ENCODE measurements at places on chromosomes 1 and 21.

GRCh38 chr1:161195171-161195570 is 3.7 kb downstream of the ADAMTS4 start:
- DNase-seq: no peak

- DNase-seq: peak; percentile 2
These were observed 61.7 kb downstream of the KCNT2 start for GRCh38 chr1:196546272-196547111.

DNA sequence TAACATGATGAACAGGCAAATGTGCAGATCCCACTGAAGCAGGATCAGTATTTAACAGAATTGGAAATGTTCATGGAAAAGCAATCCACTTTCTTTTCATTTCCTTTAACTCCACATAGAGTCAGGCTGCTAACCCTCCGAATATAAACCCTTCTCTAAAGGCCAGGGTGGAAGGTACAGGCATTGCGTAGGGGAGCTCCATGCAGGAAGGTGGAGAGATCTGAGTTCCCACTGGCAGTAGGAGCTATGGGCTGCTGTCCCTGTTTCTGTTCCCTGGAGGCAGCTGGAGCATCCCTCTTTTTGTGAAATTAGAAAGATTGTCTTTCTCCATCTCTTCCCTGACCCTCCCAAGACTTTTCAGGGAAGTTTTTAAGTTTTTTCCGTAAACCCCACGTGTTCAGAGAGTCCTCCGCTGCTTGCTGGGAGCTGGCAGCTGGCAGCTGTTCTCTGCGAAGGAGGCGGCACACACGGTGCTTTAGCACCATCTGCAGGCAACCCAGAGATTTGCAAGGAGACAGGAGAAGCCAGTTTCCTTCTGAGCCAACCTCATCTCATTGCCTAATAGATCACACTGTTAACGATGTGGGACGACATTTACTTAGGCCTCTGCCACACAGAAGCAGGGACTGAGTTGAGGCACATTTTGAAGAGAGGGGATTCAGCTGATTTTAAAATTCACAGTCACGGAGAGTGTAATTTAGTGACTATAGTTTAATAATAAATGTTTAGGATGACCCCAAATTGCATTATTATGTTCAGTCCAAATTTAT is 55.4 kb upstream of the HOOK1 start:
- peak; percentile 84 for DNase-seq

- DNase-seq: no peak
These were observed 6.8 kb downstream of the SRARP start for GRCh38 chr1:16010837-16011236.

DNA sequence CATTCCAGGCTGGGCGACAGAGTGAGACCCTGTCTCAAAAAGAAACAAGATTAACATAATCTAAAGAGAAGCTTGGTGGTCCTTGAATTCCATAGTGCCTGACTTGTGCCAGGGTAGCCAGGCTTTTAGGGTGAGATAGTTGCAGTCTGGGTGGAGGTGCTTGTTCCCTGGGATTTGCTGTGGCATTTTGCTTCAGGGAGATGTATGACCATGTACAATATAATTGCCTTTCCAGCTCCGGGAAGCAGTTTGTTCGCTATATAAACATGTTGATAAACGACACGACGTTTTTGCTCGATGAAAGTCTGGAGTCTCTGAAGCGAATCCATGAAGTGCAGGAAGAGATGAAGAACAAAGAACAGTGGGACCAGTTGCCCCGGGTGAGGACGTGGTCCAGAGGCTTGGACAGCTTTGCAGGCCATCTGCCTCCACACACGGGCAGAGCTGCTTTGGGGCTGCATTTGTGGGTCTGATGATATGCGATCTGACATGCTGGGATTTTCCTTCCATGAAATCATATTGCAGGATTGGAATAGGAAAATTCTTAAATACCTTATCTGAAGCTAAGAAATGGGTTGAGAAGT is 49.4 kb upstream of the KIF1B start:
- no peak for DNase-seq

- no peak for DNase-seq
These were observed 80.1 kb downstream of the CAPZB start for GRCh38 chr1:19405195-19405760.

- no peak for DNase-seq
These were observed 1.2 kb downstream of the MCOLN2 start for GRCh38 chr1:84995484-84996334.

GRCh38 chr1:9910076-9910422 is at the start of gene CTNNBIP1:
TSS of gene CTNNBIP1 (minus strand) at chr1:9910269. CDS start at chr1:9872064, 38,205 bp downstream.
- no peak for DNase-seq

- no peak for DNase-seq
These were observed 225.3 kb downstream of the SDCCAG8 start for GRCh38 chr1:243481101-243481500.

GRCh38 chr1:208100906-208101305 is 143.3 kb downstream of the PLXNA2 start:
- DNase-seq: no peak

- DNase-seq: peak; percentile 43
These were observed 67.6 kb downstream of the RASAL2 start for GRCh38 chr1:178161516-178161915.

GRCh38 chr1:5722635-5723164 is 269.5 kb downstream of the NPHP4 start:
- DNase-seq: no peak

- no peak for DNase-seq
These were observed 77.7 kb downstream of the PCNX2 start for GRCh38 chr1:233217832-233218231.

DNA sequence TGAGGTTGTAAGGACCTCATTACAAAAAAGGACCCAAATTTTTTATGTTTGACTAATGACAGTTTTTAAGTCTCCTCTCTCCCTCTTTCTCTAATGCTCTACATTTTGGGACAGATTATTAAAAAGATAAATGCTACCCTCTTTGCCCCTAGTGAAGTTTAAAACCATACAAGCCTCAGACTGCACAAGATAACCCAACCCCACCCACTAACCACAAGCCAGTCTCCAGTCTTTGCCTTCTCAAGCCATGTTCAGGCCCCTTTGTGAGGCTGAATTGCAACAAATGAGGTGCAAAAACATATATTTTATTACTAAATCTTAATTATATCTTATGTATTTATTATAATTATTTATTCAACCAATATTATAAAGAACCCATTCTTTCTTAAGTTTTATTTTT is 597.2 kb upstream of the BRINP3 start:
- no peak for DNase-seq

DNA sequence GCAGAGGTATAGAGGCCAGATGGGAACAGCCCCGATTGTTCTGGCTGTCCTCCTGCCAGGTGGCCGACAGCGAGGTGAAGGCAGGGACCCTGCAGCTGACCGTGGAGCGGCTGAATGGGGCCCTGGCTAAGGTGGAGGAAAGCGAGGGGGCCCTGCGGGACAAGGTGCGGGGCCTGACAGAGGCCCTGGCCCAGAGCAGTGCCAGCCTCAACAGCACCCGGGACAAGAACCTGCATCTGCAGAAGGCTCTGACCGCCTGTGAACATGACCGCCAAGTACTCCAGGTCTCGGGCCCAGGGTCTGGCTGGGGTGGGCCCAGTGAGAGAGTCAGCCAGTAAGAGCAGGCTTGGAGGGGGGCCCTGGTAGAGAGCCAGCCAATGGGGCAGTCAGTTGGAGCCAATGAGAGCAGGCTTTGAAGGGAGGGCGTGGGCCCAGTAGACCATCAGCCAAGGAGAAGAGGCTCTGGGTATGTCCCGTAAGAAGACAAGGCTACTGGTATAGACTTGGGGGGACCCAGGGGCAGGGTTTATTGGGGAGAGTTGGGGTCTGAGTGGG is 11.3 kb downstream of the MFAP2 start:
- no peak for DNase-seq

GRCh38 chr1:179550746-179551682 is 24.7 kb downstream of the NPHS2 start:
- peak; percentile 62 for DNase-seq

- DNase-seq: no peak
These were observed 32.2 kb downstream of the MRAP start for GRCh38 chr21:32330784-32331311.

- DNase-seq: no peak
These were observed 46.6 kb downstream of the WLS start for GRCh38 chr1:68185743-68186142.

- no peak for DNase-seq
These were observed 35.5 kb upstream of the DENND1B start for GRCh38 chr1:197810812-197811211.

GRCh38 chr1:236877661-236878060 is 82.6 kb downstream of the MTR start:
- DNase-seq: no peak

- DNase-seq: peak; percentile 17
These were observed at the start of gene KCNT2 for GRCh38 chr1:196608390-196609369. TSS of gene KCNT2 (minus strand) at chr1:196608440. CDS start at chr1:196608309, 131 bp downstream.

DNA sequence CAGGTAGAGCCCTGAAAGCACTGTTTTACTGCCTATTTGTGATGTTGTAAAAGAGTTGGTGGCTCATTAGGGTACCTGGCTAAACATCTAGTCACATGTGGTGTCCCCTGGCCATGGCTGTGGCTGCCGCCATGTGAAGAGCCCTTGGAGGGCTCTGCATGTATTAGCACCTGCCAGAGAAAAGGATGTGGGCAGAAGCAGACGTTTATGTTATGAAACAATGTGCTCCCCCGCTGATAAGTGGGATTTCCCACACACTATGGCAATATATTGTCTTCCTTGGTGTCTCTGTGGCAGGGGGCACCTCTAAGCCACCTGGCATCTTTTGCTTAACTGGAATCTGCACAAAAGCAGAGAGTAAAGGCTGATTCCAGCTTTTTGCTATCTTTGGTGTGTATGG is 9.6 kb downstream of the TENT5C start:
- DNase-seq: no peak

- DNase-seq: no peak
These were observed 21.0 kb upstream of the TMEM52 start for GRCh38 chr1:1940123-1940425.

GRCh38 chr1:37866491-37866890 is 7.1 kb upstream of the MTF1 start:
- DNase-seq: no peak

DNA sequence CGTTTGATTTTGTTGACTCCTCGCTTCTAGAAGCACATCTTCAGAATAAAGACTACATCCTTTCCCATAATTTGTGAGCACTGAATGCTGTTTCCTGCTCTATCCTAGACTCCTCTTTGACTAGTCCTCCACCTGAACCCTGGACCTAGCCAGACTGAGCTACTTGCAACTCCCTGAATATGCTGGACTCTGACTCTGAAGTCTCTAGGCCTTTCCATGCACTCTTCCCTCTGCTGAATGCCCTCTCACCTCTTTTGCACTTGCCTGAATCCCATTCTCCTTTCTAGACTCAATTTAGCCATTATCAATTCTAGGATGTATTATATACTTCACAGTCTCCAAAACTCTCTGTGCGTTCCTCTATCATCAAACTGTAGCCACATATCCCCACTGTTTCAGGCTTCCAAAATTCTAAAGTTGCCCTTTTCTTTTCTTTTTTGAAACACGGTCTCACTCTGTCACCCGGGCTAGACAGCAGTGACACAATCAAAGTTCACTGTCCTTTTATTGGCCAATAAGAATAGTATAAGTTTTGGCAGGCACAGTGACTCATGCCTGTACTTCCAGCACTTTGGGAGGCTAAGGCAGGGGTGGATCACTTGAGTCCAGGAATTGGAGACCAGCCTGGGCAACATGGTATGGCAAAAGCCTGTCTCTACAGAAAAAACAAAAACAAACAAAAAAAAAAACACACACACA is 127.0 kb downstream of the LTN1 start:
- no peak for DNase-seq

GRCh38 chr1:177174921-177175634 is 4.3 kb downstream of the BRINP2 start:
- DNase-seq: no peak

DNA sequence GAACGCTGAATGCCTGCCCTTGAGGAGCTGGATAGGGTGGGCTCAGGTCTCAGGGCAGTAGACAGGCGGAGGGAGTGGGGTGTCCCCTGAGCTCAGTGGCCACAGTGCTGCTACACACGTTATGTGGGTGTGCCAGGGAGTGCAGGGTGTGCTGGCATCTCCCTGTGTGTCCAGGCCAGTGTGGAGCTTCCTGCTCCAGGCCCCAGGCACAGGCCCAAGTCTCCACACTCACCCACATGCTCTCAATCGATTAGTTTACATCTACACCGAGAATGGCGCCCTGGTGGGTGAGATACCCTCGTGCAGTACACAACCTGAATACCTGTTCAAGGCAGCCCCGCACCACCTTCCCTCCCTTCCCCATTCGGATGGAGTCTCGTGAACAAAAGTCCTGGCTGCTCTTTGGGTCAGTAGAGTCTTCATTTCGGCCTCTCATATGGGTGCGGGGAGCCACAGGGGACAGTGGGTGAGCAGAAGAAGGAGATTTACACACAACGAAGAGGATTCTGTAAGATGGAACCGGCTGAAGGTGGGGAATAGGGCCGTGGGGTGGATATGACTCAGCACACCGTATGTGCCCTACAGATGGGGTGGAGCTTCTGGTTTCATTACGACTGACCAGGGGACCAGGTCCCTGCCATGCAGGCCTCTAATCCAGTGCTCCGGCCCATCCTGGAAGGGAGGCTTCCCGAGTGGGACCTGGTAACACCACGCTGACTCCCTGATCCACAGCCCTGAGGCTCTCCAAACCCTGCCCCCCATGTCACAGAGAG is 93.3 kb downstream of the SPSB1 start:
- no peak for DNase-seq

DNA sequence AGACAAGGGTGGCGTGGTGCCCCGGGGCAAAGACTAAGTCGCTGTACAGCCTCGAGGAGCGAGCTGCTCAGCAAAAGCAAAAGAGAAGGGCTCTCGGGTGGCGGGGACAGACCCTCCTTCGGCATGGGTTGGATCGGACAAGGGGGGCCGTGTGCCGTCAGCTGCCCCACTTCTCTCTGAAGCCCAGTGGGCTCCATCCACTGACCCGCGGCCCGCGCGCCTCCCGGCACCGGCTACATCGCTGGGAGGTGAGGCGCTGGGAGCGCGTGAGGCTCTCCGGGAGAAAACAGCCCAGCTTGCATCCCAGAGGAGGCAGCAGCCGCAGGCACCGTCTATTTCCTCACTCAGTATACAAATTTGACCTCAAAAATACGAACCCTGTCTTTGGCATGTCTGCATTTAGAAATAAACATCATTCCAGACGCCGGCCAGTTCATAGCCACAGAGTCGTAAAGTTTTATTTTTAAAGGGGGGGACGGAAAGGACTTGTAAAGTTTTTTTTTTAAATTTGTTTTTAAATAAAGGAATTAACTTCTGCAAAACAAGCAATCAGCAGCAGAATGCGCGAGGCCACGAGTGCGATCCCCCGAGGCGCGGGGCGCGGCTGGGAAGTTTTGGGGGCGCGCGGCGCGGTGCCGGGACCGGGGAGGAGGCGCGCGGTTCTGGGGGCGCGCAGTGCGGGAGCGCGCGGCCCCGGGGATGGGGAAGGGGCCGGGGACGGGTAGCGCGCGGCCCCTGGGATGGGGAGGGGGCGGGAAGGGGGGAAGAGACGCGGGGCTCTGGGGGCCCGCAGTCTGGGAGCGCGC is 689 bp upstream of the GPR137B start:
- peak; percentile 49 for DNase-seq

DNA sequence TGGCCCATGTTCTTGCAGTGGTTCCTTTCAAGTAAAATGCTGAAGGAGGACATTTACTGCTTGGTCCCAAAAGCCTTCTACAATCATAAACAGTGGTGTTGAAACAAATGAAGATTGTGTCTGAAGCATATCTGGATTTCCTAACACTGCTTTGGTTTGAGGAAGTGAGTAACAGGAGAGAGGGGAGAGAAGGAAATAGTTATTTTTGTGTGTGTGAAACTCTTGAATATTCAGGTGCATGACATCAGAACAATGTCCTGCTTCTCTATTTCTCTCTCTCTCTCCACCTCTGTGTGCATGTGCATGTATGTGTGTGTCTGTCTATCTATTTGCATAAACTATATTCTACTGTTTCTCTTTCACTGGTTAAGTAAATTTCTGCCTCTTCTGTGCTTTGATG is 61.4 kb upstream of the TNFSF18 start:
- no peak for DNase-seq

GRCh38 chr1:46248122-46248920 is 758 bp downstream of the RAD54L start:
- DNase-seq: no peak
